Bronchial epithelial cell (primary cell): ENCODE measurements at places on chromosomes 4 and X. TPM values are rescaled to one million over a fixed set of nuclear protein-coding genes. Genes with fewer than 3 reads are reported as not detected.

DNA sequence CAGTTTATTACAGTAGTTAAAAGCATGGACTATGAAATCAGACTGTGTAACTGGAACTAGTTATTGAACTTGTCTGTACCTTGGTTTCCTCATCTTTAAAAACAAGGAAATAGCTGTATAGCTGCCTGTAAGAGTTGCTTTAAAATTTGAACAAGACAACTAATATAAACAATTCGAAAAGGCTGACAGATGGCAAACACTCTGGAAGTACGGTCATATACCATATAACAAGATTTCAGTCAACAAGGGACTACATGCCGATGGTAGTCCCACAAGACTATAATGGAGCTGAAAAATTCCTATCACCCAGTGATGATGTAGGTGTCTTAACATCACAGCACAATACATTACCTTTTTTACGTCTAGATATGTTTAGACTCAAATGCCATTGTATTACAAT lies 78.7 kb downstream of the CNOT6L start:
- no peak for DNase-seq

The PCDH7 gene
- 12.1 and 16.4 TPM in 2 replicates for total RNA-seq

GRCh38 chr4:158860856-158861255 lies 92.0 kb downstream of the FNIP2 start:
- DNase-seq, result no peak

The STAP1 gene
- total RNA-seq, result under 0.01 TPM in 1 of 2 replicates, not detected in the other

DNA sequence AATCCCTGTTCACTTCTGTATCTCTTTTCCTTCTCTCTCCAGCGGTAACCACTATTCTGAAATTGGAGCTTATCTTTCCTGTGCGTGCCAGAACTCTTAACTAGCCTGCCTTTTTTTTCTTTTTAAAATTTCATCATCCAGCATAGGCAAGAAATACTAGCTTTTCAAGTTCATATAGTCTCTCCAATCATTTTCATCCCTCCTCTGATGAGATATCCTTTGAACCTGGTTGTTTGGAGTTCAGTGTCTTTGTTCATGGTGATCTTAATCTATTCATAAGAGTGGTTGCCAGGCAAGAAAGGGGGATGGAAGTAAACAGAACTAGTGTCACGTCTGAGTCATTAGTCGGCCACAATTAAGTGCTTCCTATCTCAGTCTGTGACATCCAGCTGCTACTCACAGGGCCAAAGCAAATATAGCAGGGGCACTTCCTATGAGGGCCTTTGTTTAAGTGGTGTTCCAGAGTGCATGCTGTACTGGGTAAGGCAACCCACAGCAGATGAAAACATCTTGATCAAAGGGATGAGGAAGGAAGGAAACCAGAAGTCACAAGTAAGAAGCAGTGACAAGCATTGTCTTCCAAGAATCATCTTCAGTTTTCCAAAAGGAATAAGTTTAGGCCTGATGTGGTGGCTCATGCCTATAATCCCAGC lies 56.4 kb upstream of the XIAP start:
- peak; percentile 90 for DNase-seq

GRCh38 chr4:78757574-78757973 lies 18.6 kb upstream of the BMP2K start:
- no peak for DNase-seq

The HOPX gene
- total RNA-seq, result 30.8 and 194 TPM in 2 replicates

GRCh38 chr4:184346682-184347081 lies 127.7 kb downstream of the IRF2 start:
- no peak for DNase-seq

The TMSB15B gene
- total RNA-seq, result 0.77 and 1.1 TPM in 2 replicates

- peak; percentile 86 for DNase-seq
Observed at GRCh38 chr4:138263247-138263816, 21.2 kb upstream of the SLC7A11 start.

The REELD1 gene
- total RNA-seq, result under 0.01 TPM in 1 of 2 replicates, not detected in the other

DNA sequence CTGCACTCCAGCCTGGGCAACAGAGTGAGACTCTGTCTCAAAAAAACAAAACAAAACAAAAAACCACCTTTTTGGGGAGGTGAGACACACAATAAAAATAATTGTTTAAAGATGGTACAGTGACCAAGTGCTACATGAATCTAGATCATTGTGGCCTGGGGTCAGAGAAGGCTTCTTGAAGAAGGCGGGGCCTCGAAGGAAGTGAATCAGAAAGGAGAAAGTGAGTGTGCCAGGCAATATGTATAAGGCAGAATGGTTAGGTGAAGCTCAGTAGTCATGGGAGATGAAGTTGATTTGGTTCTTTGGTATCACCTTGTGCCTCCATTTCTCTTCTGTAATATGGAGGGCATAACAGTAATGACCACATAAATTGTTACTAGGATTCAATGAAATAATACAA lies 58.9 kb downstream of the DOCK11 start:
- DNase-seq, result peak; percentile 19

The LONRF3 gene
- 0.51 and 0.79 TPM in 2 replicates for total RNA-seq

- no peak for DNase-seq
Observed at GRCh38 chr4:141705048-141705746, 68.8 kb downstream of the IL15 start.

The PRICKLE3 gene
- total RNA-seq, result 12.1 and 13.4 TPM in 2 replicates

GRCh38 chr4:158535130-158535614 lies 13.5 kb downstream of the RXFP1 start:
- peak; percentile 67 for DNase-seq

GRCh38 chrX:153867139-153867538 lies 18.8 kb downstream of the L1CAM start:
- no peak for DNase-seq
